ENCODE measurements at places on chromosomes 7 and 10.

- DNase-seq = no peak
Measured at GRCh38 chr7:37728747-37729146, 45.2 kb downstream of the GPR141 start.

- no peak for DNase-seq
Measured at GRCh38 chr7:44110719-44111635, 6.8 kb downstream of the AEBP1 start.

GRCh38 chr10:50545846-50546245 is 77.9 kb downstream of the SGMS1 start:
- no peak for DNase-seq

DNA sequence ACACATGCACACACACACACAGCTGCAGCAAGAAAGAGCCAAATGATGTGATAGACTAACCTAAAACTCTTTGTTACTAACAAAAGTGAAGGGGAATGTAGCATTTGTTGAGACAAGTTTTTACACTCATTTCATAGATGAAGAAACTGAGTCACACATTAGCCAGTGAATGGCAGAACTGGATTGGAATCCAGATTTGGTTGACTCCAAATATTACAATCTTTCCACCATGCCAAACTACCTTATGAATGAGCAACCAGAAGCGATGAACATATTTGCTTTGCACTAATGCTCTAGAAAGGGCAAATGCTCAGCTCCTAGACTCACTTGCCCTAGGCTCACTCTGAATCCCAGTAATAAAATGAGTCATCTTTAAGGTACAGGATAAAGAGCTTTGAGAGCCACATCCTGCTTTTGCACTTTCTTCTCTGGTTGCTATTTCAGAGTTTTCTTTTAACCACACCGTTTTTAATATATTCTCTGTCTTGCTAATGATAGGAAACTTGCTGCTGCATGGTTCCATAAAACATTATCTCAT is 111.9 kb downstream of the GPAM start:
- no peak for DNase-seq

DNA sequence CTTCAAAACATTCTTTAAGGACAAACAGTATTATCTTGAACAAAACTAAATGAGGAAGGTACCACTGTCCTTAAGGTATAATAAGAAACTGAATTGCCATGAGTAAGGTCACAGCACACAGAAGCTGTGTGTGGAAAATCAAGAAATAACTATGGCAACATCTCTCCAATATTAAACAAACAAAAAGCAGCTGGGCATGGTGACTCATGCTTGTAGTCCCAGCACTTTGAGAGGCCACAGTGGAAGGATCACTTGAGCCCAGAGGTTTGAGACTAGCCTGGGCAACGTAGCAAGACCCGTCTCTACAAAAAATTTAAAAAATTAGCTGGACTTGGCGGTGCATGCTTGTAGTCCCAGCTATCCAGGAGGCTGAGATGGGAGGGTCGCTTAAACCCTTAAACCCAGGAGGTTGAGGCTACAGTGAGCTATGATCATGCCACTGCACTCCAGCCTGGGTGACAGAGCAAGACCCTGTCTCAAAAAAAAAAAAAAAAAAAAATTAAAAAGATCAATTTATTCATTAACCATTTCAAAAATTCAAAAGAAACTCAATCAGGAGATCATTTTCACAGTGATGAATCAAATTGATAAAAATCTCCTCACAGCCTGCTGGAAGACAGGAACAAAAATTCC is 195.4 kb downstream of the SKIDA1 start:
- DNase-seq = no peak
